Placental epithelial cell (primary cell): ENCODE measurements at places on chromosomes 1 and 21. TPM values are rescaled to one million over a fixed set of nuclear protein-coding genes. Genes with fewer than 3 reads are reported as not detected.

The SH2D5 gene
- 0.65 TPM in 1 of 2 replicates, not detected in the other for total RNA-seq

The TMEM81 gene
- total RNA-seq, result 0.65 and 1.6 TPM in 2 replicates

The NPR1 gene
- total RNA-seq, result 0.22 and 0.39 TPM in 2 replicates

The ORC1 gene
- 2.6 and 3.9 TPM in 2 replicates for total RNA-seq

The DIO1 gene
- total RNA-seq, result not detected in 2 replicates

The CIART gene
- total RNA-seq, result 5.1 and 5.9 TPM in 2 replicates

The PCAT6 gene
- total RNA-seq, result 0.33 and 1.2 TPM in 2 replicates

The MATN1 gene
- total RNA-seq, result 0.79 TPM in 1 of 2 replicates, not detected in the other
